ENCODE measurements at places on chromosomes 1 and 21.
A peak's percentile ranks its signal among the peaks of the same experiment; 100 is the strongest.

DNA sequence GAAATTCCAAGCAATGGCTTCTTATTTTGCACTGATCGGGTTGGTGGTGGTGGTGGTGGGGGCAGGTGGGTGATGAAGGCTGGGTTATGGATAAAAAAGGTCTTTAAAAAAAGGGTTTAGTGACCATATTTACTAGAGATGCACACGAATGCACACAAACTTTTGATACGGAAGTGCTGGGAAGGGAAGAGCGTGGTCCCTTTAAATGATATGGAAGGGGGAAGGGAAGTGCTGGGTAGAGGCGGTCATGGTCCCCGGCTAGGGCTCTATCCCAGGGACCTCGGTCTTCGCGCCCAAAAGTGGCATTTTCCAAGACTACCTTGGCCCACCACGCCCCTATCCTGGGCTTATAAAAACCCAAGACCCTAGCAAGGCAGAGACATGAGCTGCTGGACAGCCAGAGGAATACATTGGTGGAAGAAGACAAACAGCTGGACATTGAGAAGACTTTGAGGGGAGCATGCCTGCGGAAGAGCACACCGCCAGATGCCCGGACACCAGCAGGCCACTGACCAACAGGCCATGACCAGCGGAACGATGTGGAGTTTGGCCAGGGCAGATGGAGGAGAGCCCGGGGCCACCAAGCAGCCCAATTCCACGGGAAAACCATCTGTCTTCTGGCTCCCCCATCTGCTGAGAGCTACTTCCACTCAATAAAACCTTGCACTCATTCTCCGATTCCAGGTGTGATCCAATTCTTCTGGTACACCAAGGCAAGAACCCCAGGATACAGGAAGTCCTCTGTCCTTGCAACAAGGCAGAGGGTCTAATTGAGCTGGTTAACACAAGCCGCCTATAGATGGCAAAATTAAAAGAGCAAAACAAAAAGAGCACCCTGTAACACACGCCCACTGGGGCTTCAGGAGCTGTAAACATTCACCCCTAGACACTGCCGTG lies 1720.2 kb downstream of the MRPL39 start:
- no peak for DNase-seq

- DNase-seq = no peak
These were observed 20.4 kb downstream of the DEGS1 start for GRCh38 chr1:224203243-224204016.

DNA sequence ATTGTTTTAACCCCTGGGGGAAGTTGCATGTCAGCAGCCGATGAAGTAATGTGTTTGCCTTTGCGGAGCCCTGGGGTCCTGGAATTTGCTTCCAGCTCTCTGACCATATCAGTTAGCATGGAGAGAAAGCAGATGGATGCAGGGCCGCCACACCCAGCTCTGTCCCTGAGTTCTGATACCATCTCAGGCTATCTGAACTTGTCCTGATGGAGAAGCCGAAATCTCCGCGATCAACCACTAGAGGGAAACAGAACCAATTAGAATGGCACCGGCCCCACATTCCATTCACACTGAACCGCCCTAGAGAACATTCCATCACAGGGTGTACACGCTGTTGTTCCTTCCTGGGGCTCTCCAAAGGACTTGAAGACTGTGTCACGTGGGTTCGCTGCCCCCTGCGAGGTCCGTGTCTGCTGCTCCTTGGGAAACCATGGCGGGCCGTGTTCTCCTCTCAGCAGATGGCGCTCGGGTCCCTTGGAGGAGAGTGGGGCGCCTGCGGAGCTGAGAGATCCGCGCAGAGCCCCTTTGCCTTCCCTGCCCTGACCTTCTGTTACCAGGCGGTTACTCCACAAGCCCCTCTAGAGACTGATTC lies 75.4 kb downstream of the ABCA4 start:
- DNase-seq = peak; percentile 11

GRCh38 chr21:38244885-38245869 lies 11.6 kb upstream of the KCNJ15 start:
- DNase-seq = peak; percentile 19

DNA sequence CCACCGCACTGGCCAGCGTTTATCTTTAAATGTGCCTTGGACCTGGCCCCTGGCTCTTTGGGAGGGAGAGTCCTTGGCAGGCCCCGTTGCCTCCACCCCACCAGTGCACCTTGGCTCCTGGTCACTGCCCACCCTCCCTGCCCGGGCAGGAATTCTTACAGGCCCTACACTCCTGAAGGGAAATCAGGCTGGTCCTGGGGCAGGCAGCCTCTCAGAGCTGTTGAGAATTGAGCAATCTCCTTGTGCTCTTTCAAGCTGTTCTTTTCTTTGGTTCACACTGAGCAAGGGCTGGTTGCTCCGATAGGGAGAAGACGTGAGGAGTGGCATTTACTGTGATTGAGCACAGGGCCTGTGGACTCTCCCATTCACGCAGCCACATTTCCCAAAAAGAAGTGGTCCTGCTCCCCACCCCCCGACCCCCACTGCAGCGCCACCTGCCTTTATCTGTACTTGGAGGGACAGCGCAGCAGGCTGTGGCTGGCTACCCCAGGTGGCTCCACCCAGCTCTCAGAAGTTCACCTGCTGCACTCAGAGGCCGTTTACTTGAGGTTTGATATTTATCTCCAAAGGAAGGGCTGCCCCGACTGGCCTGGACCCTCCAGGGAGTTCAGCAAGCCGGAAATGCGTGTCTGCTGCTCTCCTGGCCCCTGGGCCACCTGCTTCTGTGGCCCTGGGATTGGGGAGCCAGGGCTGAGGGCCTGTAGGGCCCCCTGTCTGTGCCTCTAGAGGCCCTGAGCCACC lies 47.8 kb downstream of the SKI start:
- no peak for DNase-seq

DNA sequence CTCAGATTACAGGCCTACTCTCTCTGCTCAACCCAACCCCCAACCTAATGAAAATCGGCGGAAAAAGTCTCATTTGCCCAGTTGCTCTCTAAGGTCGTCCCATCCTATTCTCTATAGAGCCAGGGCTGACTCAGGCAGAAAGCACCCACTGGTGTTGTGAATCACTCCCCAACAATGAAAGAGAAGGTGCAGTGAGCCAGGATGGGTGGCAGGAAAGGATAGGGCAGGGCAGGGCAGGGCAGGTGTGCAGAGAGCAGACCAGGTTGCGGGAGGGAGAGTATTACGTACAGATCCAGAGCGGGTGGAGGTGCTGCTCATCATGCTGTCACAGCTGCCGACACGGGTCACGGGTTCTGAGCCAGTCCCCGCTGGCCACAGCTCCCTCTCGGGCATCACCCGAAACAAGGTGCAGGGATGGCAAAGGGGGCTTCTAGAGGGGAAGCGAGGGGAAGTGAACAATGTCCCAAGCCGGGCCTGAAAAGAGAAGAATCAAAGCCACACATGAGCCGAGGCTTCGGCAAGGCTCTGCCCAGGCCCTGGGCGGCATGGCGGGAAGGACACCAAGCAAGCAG lies 5.3 kb downstream of the C1orf116 start:
- DNase-seq = no peak

DNA sequence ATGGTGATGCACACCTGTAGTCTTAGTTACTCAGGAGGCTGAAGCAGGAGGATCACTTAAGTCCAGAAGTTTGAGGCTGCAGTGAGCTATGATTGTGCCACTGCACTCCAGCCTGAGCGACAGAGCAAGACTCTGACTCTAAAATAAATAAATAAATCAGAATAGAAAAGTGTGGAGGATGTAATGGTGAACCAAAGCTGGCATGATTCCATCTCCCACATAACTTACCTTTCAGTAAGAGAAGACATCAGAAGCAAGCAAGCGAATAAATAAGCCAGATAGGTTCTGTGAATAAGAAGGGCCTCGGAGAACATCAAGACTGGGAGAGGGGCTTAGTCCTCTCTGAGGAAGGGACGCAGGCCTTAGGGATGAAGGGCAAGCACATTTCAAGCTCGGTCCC lies 59.5 kb downstream of the TOMM20 start:
- DNase-seq = no peak

DNA sequence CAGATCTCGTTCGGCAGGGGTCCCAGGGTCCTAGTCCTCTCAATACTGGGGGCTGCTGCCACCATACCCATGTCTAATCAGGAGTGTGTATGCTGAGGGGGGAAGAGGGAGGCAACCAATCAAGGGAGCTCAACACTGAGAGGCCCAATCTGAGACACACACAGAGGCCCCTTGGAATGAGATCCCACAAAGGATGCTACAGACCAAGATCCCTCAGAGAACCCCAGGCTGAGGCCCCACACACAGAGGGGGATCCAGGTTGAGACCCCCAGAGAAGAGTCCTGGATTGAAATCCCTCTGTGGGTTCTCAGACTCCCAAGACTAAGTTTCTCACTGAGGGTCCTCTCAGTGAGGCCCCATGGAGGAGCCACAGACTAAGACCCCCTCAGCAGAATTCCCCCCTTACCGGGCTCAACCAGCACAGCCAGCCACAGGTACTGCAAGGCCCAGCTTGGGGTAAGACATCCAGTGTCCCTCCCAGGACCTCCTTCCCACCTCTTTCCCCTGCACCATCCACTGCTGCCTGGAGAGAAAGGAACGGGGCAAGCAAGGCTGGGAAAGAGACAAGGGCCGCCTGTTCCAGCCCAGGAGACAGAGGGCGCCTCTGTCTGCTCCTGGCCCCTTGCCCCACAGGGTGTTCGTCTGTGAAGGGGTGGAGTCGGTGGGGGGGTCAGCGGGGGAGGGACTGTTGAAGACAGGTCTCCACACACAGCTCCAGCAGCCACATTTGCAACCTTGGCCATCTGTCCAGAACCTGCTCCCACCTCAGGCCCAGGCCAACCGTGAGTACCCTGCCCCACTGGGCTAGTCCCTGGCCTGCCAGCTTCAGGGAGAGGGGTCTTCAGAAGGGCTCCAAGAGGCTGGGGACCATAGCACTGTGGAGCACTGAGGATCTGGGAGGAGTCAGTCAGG lies at the start of gene S100A1:
Gene S100A1 (plus strand): TSS at position 720 of the 912 bp plus-strand sequence. CDS start 2,088 bp downstream, outside the sequence.
- DNase-seq = no peak

- peak; percentile 1 for DNase-seq
These were observed 31.1 kb upstream of the HSD3B1 start for GRCh38 chr1:119475866-119476439.

DNA sequence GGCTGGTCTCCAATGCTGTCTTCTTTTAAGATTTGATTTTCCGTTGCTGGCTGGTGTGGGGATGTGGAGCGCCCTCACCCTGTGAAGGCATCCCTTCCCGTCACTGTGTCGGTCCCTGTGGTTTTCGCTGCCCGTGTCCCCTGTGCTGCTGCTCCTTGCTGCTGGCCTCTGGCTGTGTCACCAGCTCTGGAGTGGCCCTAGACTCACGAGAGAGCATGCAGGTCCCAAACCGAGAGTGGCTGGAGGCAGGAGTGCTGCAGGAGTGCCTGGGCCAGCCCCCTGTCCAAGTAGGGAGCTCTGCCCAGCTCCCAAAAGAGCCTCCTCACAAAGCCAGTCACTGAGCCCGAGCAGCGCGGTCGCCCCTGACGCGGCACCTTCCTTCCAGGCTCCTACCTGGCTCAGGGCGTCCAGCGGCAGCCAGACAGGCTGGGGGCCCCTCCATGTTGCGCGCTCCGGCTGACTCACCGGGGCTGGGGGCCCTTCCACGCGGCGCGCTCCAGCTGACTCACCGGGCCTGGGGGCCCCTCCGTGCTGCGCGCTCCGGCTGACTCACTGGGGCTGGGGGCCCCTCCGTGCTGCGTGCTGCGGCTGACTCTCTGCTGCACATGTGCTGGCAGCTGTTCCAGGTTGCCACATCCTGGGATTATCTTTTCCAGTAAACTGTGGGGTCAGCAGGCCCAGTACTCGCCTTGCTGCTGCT lies 106.7 kb upstream of the COL6A1 start:
- DNase-seq = no peak

DNA sequence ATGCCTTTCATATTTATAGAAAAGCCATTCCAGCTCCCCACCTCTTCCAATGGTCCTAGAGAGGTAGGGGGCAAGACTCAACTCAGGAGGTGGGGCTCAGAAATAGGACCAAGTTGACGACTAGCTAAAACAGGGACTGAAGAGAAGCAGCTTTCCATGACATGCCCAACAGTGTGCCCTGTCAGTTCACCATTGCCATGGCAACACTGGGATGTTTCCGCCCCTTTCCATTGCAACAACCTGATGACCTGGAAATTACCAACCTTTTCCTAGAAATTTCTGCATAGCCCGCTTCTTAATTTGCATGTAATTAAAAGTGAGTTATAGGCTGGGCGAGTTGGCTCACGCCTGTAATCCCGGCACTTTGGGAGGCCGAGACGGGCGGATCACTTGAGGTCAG lies 22.4 kb upstream of the INTS3 start:
- DNase-seq = no peak

GRCh38 chr1:98991127-98992012 lies 13.3 kb downstream of the PLPPR5 start:
- no peak for DNase-seq

- DNase-seq = no peak
These were observed 132.8 kb downstream of the RERE start for GRCh38 chr1:8684590-8684989.

DNA sequence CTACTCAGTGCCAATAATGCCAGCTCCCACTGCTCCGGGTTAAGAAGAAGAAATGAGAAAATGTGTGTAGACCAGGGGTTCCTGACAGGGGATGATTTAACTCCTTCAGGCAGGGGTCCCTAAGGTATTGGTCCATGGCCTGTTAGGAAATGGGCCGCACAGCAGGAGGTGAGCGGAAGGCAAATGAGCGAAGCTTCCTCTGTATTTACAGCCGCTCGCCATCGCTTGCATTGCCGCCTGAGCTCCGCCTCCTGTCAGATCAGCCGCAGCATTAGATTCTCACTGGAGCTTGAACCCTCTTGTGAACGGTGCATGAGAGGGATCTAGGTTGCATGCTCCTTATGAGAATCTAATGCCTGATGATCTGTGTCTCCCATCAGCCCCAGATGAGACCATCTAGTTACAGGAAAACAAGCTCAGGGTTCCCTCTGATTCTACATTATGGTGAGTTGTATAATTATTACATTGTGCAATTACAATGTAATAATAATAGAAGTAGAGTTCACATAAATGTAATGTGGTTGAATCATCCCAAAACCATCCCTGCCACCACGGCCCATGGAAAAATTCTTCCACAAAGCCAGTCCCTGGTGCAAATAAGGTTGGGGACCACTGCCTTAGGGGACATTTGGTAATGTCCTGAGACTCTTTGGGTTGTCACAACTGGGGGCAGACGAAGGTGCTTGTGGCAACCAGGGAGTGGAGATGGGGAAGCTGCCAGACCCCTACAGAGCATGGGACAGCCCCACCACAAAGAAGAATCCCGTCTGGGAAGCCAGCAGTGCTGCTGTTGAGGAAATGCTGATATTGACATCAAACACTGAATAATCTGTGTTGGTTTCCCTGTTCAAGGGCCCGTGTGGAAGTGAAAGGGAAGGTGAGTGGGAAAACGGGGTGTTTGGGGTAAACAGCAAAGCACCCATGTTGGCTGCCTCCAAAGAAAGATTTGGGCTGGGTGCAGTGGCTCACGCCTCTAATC lies 60.8 kb downstream of the DHRS3 start:
- no peak for DNase-seq

DNA sequence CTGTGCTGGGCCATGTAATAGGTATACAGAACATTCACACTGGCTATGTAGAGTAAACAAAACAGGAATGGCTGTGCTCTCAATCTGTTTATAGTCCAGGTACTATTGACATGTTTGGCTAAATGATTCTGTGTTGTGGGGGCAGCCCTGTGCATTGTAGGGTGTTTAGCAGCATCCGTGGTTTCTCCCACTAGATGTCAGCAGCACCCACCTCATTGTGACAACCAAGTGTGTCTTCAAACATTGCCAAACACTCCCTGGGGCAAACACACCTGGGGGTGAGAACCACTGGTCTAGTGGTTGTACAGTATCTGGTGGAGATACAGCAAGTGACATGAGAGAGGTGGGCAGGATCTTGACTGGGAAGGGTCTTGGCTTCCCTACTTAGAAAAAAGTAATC lies 80.4 kb upstream of the SPATA6 start:
- DNase-seq = no peak
